Fibroblast of skin of back (primary cell): ENCODE measurements at places on chromosomes 16 and 17.

DNA sequence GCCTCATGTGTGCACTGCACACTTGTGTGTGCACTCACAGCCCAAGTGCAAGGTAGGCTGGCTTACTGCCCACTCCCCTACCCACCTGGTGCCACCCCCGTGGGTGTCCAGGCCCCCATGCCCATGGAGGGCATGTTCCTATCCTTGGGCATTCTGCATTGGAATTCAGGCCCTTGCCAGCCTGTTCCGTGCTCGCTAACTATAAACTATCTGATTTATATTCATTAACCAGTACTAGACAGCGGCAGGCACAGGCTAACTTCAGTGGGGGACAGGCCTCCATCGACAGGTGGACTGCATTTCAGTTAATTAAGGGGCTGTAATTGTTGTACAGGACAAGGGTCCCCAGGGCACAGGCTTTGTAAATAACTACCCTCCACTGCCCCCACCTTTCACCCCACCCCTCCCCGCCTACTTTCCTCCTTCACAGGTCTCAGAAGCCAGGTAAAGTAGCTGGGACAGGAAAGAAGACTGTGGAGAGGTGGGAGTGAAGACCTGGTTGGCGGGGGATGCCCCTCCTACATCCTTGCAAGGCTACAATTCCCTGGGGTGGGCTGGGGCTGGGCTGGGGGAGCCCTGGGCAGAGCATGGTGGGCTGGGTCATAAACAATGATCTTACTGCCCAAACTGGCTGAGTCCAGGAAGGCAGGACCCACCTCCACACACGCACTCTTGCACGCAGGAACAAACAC, 119.0 kb upstream of the LHX1 start:
- no peak for DNase-seq

GRCh38 chr17:60361889-60362288, 30.0 kb downstream of the USP32 start:
- no peak for DNase-seq

- peak; percentile 63 for DNase-seq
Measured at GRCh38 chr16:10521681-10522274, 58.6 kb downstream of the EMP2 start.

- no peak for DNase-seq
Measured at GRCh38 chr16:27244363-27244755, 24.2 kb downstream of the NSMCE1 start.

- no peak for DNase-seq
Measured at GRCh38 chr16:87801679-87802259, 36.0 kb upstream of the KLHDC4 start.

DNA sequence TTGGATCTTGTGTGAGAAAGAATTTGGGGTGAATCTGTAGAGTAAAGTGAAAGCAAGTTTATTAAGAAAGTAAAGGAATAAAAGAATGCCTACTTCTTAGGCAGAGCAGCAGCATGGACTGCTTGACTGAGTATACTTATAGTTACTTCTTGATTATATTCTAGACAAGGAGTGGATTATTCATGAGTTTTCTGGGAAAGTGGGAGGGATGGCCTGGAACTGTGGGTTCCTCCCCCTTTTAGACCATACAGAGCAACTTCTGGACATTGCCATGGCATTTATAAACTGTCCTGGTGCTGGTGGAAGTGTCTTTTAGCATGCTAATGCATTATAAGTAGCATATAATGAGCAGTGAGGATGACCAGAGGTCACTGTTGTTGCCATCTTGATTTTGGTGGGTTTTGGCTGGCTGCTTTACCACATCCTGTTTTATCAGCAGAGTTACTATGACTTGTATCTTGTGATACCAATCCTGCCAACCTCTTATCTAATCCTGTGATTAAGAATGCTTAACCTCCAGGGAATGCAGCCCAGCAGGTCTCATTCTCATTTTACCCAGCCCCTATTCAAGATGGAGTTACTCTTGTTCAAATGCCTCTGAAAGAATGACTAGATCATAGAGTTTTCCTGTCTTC, 58.7 kb downstream of the HSD17B2 start:
- peak; percentile 2 for DNase-seq

GRCh38 chr16:59168461-59169114, 434.5 kb upstream of the GOT2 start:
- DNase-seq = peak; percentile 37

DNA sequence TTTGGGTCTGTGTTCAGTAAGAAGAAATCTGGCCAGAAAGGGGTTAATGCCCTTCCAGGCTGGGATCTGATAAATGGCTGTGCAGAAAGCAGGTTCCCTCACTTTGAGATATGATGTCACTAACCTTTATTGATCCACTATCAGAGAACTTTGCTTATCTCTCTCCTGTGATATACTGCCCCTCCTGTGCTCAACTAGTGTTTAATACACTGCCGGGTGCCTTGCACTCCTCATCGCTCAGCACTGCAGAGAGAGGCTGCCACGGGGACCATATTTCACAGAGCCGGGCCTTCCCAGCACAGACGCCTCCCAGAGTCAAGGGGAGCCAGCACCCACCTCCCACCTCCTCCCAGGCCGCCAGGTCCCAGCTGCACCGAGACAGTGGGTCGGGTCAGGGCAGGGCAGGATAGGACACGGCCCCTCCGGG, 20.2 kb downstream of the ZFHX3 start:
- no peak for DNase-seq

DNA sequence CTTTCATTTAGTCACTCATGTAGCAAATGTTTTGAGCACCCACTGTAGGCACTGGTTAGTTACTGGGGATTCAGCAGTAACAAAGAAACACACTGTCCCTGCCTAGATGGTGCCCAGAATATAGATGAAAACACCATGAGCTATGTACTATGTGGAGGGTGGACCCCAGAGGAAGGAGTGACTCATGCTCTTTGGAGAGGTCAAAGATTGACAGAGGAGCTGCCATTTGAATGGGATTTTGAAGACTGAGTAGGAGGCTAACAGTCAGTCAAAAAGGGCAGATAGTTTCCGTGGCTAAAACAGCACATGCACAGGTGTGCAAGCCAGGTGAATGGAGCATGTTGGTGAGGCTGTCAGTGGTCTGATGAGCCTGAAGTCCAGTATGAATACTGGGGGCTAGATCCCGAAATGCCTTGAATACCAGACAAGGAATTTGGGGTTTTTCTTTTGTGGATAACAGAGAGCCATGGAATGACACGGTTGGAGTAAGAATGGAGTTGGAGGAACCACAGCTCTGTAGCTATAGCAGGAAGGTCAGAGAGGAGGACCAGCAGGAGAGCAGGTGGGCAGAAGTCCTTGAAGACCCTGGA, 6.1 kb downstream of the IL21R start:
- DNase-seq = peak; percentile 80

- no peak for DNase-seq
Measured at GRCh38 chr16:22888791-22889190, 74.8 kb downstream of the HS3ST2 start.

DNA sequence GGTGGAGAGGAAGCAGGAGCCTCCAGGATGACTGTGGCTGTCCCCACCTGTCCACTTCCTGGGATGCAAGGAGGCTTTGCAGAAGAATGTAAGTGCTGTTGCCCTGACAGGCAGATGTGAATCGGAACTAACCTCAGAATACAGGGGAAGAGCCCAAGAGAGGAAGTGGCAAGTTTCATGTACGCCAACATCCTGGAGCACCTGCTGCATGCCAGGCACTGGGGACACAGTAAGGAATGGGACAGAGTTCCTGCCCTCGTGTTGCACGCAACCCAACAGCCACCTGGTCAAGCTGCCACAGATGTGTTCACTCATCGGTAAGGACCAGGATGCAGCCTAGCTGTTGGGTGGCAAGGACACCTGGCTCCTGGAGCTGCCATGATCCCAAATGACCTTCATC, 98.6 kb upstream of the RPL38 start:
- DNase-seq = no peak

GRCh38 chr16:75423723-75424104, 9.6 kb downstream of the CFDP1 start:
- no peak for DNase-seq

- DNase-seq = peak; percentile 84
Measured at GRCh38 chr17:46044286-46044928, 45.4 kb downstream of the STH start.

GRCh38 chr17:30534938-30535921, 58.0 kb downstream of the GOSR1 start:
- DNase-seq = no peak

DNA sequence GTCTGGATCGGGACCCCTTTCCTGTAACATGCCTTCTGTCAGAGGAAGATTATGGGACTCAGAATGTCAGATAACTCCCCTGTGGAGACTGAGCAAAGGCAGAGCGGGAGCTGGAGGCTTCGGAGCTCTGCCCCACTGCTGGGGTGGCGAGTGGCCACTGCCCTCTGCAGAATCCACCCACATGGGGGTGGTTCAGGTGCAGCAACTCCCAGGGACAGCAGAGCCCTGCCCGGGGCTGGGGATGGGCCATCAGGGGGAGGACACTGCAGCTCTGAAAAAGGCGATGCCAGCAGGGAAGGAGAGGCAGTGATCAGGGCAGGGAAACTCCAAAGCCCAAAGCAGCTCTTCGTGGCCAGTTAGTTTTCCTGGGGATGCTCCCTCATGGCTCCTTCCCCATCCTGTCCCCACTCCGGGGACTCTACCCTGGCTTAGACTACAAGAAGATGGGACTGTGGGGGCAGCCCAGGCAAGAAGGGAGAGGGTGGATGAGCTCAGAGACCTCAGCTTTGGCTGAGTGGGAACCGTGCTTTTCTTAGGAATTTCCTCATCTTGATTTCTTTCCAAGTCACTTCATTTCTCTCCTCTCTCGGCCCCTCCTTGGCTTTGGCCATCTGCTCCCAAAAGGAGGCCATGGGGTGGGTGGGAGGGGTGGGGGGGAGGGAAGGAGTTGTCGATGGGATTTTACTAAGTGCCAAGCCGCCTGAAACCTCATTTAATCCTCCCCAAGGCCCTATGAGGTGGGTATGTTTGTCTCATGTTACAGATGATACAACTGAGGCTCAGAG, 4.0 kb downstream of the CA4 start:
- no peak for DNase-seq

GRCh38 chr17:57881783-57882351, 32.0 kb upstream of the MRPS23 start:
- no peak for DNase-seq

GRCh38 chr17:3512505-3513171, 36.8 kb downstream of the ASPA start:
- DNase-seq = peak; percentile 38

GRCh38 chr16:58732545-58733247, 1.4 kb downstream of the GOT2 start:
- peak; percentile 54 for DNase-seq

GRCh38 chr17:9977180-9977575, 72.1 kb upstream of the RCVRN start:
- DNase-seq = no peak

DNA sequence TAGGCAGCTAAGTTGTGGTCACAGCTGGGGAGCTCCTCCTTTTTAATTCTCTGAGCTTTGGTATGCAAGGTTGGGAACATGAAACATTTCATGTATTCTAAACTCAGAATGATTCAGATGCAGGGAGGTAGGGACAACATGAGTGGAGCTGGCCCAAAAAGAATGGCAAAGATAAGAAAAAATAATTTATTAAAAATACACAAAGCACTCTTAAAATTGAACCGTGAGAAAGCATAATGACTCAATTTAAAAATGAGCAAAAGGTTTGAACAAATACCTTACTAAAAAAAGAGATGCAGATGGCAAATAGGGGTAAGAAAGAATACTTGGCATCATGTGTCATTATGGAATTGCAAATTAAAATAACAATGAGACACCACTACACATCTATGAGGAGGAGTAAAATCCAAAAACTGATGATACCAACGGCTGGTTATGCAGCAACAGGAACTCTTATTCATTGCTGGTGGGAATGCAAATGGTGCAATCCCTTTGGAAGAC, 175.6 kb upstream of the IRX3 start:
- DNase-seq = peak; percentile 98

GRCh38 chr16:86210403-86211193, 299.7 kb upstream of the FOXF1 start:
- DNase-seq = no peak

- peak; percentile 46 for DNase-seq
Measured at GRCh38 chr17:81043725-81044427, 8.9 kb downstream of the BAIAP2 start.

GRCh38 chr17:14198575-14198974, 38.1 kb downstream of the CDRT15 start:
- no peak for DNase-seq

- no peak for DNase-seq
Measured at GRCh38 chr17:57419940-57420550, 163.7 kb downstream of the MSI2 start.
